NCI-H1092 treated with DMSO at 0.1 percent for 48 hours (cell line): ENCODE measurements at places on chromosomes 7 and 10.

- DNase-seq, result no peak
Measured at GRCh38 chr7:69947998-69948397, 349.7 kb downstream of the AUTS2 start.

DNA sequence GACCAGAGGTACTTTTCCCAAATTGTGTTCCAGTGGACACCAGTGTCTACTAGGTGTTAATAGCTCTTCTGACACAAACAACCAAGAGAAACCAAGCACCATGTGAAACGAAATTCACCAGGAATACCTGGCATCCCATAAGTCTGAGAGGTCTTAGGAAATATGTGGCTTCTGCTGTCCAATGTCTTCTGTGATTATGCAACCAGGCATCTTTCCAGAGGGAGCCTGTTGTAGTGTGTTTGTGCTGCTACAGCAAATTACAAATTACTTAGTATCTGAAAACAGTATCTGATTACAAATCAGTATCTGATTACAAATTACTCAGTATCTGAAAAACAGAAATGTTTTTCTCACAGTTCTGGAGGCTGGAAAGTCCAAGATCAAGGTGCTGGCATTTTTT lies 133.6 kb upstream of the NPVF start:
- DNase-seq, result no peak

GRCh38 chr10:24010436-24010970 lies 198.4 kb upstream of the KIAA1217 start:
- no peak for DNase-seq

- DNase-seq, result no peak
Measured at GRCh38 chr7:155255621-155256020, 42.1 kb upstream of the INSIG1 start.

- DNase-seq, result no peak
Measured at GRCh38 chr10:104146882-104147281, 24.9 kb downstream of the SFR1 start.
